ENCODE measurements at places on chromosomes 11 and 22.

GRCh38 chr11:75303544-75304224 is 47.8 kb downstream of the ARRB1 start:
- no peak overlapping the region for H3K4me3 ChIP-seq
- DNase-seq, result no peak
- no peak overlapping the region for H3K27ac ChIP-seq
- H3K4me1 ChIP-seq, result no peaks in the 10 kb centered on the region
- no peaks in the 10 kb centered on the region for H3K36me3 ChIP-seq
- H3K27me3 ChIP-seq, result peaks cover 2% of the 10 kb centered on the region

DNA sequence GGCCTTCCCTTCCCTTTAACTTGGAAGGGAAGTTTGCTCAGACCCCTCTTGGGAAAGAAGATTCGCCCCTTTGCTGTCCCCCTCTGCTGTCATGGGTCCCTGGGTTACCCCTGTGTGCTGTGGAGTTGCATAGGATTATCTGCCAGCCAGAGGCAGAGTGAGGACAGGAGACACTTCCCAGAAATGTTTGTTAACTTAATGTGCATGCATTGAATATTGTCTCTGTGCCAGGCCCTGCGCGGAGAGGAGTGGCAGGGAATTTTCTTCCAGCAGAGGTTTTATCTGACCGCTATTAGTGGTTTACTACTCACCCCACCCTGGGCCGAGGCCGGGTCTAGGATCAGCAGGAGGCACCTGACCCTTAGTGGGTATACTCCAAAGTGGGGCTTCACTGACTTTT is 894.8 kb downstream of the TBC1D22A start:
- DNase-seq, result no peak
- H3K4me1 ChIP-seq, result no peaks in the 10 kb centered on the region
- no peaks in the 10 kb centered on the region for H3K27me3 ChIP-seq
- H3K27ac ChIP-seq, result no peak overlapping the region

DNA sequence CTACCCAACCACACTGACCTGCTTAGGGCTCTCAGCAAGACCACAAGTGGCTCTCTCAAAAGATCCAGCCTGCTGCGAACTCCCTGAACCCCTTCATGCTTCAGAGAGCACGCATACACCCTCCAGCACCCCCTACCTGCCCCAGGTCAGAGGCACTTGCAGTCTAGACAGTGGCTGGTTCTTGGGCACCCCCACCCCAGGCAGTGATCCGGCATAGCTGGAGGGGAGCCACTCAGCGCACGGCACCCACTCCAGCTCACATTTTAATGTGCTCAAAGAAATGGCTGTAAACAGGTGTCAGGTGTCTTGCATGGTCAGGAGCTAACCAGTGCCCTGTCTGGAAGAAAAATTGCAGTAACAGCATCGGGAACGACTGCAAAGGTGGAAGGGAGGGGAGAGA is 140.8 kb downstream of the PKNOX2 start:
- H3K36me3 ChIP-seq, result no peaks in the 10 kb centered on the region
- H3K27me3 ChIP-seq, result no peaks in the 10 kb centered on the region
- peaks cover 9% of the 10 kb centered on the region for H3K4me1 ChIP-seq
- H3K4me3 ChIP-seq, result no peak overlapping the region

DNA sequence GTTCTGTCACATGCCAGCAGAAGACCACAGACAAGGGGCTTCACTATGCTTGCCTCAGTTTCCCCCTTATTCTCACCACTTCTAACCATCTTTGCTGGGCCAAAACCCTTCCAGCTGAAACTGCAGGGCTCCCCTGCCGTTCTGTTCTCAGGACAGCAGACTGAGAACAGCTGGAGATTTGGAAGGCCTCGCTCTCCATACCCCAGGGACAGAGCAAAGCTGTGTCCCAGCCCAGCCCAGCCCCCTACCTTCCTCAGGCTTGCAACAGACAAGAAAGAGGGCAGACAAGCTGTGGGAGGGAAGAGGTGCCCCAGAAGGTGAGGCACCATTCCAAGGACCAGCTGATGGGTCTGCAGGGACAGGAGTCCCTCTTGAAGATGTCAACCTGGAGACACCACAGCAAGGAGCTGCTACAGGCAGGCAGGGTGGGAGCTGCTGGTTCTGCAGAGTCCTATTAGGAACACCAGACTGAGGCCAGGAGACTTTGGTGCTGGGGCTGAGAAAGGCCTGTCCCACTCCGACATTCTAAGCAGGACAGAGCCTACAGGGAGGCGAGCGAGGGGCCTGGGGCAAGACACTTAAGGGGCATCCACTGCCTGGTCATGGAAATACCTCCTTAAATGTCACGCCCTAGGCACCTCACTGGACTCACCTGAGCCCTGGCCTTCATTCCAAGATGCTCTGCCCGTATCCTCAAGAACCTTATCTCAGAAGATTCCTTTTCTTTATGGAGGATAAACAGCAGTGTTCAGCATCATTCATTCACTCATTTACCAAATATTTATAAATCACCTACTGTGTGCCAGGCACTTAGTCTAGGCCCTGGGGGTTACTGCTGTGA is 6.9 kb downstream of the SCN2B start:
- no peaks in the 10 kb centered on the region for H3K4me1 ChIP-seq
- no peak for DNase-seq
- no peak overlapping the region for H3K4me3 ChIP-seq
- no peak overlapping the region for H3K27ac ChIP-seq
- H3K36me3 ChIP-seq, result no peaks in the 10 kb centered on the region

DNA sequence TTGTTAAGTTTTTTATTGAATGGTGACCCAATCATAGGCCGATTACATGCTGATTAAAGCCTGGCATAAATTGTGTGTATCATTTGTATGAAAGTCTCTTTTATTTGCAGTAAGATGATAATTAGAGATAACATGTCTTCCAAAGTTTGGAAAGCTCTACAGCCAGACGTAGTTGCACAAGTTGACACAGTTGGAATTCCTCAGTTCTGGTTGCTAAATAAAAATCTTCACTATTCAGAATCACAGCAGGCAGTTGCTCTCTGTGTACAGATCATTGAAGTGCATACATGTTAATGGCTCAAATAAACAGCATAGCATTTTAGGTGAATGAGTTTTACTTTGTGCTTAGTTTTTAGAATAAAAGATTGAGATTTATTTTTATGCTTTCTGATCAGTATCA is 69.5 kb downstream of the ARHGAP42 start:
- H3K27ac ChIP-seq, result no peak overlapping the region
- no peaks in the 10 kb centered on the region for H3K4me1 ChIP-seq
- H3K36me3 ChIP-seq, result no peaks in the 10 kb centered on the region
- no peak for DNase-seq
- H3K27me3 ChIP-seq, result no peaks in the 10 kb centered on the region

DNA sequence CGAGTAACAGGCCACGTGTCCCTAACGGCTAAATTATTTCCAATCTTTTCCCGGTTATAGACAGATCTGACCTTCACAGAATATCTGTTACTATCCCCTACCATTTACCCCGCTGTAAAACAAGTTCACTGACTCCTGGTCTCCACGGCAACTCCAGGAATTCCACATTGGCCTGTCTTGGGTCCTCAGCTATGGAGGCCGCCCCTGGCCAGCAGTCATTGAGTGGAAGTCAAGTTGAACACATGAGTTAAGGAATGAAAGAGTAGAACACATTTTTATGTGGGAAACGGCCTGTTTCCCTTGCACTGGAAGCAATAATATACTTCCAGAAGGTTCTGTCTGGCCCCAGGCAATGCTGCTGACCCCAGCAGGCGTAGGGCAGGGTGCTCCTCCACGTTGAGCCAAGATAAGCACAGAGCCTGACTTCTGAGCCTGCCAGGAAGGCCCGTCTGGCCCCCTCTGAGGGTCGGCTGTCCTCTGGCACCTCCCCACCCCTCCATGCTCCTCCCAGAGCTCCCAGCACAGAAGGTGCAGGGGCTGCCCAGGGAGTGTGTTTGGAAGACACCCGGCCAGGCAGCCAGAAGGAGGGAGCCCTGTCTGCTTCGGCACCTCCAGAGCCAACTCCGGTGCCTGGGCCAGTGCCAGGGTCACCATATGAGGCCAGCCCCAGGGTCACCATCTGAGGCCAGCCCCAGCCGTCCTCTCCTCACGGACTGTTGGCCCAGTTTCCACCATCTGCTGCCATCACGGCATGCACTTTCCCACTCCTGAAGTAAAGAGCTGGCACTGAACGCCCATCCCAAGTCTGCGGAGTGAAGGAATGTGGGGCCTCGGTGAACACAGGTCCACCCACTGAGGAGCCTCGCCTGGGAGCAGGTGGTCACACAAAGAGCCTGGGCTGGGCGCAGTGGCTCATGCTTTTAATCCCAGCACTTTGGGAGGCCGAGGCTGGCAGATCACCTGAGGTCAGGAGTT is 813.2 kb downstream of the BRD1 start:
- DNase-seq, result no peak
- no peak overlapping the region for H3K4me3 ChIP-seq
- H3K4me1 ChIP-seq, result no peaks in the 10 kb centered on the region
- no peak overlapping the region for H3K27ac ChIP-seq

Measured in astrocyte (in vitro differentiated cells and primary cell).